ENCODE measurements at places on chromosomes 2 and 18.

GRCh38 chr2:104321796-104322349 lies 532.0 kb upstream of the POU3F3 start:
- no peak for DNase-seq

GRCh38 chr18:13159579-13159978 lies 59.0 kb upstream of the LDLRAD4 start:
- no peak for DNase-seq

DNA sequence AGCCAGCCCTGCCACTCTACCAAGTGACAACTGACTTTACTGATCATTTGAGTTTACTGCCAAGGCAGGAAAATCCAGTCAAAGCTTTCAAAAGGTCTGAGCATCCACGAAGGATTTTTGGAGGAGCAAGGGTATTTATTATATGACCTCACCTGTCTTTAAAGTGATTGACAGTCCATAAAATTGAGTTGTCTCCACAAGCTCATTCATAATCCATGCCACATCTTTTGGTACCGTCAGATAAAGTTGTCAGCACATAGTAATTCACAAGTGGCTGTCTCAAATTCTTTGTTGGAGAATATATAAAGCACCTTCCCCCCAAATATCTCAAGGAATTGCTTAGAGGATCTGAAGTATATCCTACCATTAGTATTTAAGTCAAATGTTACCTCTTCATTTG lies 240.5 kb downstream of the METTL4 start:
- DNase-seq = no peak

GRCh38 chr18:73316513-73316912 lies 448.7 kb upstream of the NETO1 start:
- no peak for DNase-seq

DNA sequence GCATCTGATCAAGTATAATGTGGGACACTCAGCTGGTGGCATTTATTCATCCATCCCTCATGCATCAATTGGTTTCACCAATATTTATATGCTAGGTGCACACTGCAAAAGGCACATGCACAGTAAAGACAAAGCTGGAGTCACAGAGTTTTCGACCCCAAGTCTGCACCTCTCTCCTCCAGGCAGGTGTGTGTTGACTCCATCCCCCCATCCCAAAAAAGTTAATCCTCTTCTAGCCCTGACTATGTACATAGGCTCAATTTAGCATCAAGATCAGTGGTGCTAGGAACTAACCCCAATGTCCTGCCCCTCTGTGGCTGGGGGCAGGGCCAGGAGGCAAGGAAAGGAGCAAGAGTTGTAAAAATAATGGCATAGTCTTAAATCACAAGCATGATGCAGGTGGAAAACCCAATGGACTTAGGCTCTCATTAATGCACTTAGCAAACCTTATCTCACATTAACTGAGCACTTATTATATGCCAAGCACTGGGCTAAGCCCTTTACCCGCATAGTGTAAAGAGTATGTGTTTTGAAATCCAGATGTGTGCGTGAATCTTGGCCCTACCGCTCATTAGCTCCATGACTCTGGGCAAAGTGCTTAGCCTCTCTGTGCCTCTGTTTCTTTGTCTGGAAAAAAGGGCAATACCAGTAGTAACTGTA lies 3.1 kb downstream of the EVA1A start:
- no peak for DNase-seq

DNA sequence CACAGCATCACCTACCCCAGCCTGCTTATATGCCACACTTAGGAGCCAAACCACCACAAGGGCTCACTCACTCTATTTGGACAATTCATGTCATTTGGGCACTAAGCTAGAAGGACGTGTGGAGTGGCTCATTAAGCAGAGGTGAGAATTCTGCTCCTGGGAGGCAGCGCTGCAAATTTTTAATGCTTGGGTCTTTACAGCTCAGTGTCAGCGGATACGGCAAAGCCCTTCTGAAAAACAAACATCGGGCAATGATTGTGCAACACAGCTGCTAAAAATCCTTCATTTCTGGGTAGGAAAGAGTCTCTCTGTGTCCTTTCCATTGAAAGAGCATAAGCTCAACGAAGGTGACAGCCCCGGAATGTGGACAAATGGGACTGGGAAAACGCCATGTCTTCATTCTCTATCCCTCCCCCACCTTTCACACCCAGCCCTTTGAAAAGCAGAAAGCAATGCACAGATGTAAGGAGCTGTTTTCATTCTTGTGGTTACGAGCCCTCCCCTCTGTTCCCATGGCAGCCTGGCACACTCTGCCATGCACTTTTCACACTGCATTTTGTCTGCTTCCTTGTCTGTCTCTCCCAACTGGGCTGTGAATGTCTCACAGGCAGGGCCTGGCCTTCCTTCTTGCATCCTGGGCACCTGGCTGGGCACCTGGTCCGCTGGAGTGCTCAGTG lies 16.0 kb downstream of the TMEM177 start:
- peak; percentile 18 for DNase-seq

- no peak for DNase-seq
These were observed 30.8 kb downstream of the LPIN1 start for GRCh38 chr2:11777066-11777782.

DNA sequence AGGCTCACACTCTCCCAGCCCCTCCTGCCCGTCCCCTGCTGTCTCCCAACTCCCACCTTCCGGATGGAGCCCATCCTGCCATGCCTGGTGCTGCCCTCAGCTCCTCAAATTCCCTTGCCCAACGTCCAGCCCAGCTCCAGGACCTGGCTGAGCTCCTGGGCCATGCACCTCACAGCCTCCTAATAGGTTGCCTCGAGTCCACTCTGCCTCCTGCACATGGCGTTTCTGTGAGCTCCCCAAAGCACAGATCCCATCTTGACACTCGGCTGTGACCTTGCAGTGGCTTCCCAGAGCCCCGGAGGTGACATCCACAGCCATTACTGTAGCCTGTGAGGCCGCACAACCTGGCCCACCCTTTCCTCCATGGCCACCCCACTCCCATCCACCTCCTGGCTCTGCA lies 191.9 kb upstream of the SALL3 start:
- no peak for DNase-seq

- no peak for DNase-seq
These were observed 336.5 kb upstream of the SLC39A10 start for GRCh38 chr2:195320413-195320973.

DNA sequence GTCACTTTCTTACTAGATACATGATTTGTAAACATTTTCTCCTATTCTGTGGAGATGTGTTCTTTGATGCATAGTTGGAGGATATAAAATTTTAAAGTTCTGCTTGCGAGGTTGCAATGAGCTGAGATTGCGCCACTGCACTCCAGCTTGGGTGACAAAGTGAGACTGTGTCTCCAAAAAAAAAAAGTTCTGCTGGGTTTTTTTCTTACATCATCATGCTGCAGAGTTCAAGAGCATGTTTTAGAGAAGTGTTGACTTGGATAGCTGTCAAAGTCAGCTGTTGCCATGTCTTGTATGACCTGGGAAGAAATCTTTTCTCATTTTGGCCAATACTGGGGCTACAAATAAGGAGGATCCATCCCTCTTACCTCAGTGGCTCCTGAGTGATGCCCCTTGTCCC lies 71.3 kb downstream of the UGGT1 start:
- peak; percentile 34 for DNase-seq

DNA sequence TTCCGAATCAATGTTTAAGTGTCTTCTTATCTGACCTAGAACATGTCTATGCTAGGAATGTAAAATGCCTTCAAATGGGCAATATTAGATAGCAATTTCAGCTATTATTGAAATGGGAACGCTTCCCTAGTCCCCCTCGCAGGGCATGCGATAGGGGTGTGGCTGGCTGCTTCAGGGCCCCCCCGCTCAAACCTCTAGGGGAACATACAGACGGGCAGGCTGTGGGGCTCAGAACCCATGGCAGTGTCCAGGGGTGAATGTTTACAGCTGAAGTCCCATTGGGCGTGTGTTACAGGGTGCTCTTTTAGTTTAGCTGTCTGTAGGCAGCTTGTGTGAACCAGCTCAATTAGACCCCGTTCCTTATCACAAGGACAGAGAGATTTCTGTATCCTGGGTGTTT lies 315.9 kb downstream of the DSEL start:
- no peak for DNase-seq

GRCh38 chr18:7870855-7871254 lies 303.7 kb downstream of the PTPRM start:
- no peak for DNase-seq

DNA sequence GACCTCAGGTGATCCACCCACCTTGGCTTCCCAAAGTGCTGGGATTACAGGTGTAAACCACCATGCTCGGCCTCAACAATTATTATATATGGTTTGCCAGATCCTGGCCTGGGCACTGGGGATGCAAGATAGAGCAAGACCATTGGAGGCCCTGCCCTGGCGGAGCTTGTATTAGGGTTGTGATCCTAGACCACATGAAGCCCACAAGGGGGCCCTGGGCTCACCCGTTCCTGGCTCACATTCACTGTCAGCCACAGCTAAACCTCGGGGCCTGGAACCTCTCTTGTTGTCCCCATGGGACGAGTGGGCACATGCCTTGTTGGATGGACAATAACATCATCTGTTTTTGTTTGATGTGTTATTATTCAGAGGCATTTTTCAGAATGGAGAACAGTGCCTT lies 14.9 kb downstream of the HPCAL1 start:
- DNase-seq = no peak

DNA sequence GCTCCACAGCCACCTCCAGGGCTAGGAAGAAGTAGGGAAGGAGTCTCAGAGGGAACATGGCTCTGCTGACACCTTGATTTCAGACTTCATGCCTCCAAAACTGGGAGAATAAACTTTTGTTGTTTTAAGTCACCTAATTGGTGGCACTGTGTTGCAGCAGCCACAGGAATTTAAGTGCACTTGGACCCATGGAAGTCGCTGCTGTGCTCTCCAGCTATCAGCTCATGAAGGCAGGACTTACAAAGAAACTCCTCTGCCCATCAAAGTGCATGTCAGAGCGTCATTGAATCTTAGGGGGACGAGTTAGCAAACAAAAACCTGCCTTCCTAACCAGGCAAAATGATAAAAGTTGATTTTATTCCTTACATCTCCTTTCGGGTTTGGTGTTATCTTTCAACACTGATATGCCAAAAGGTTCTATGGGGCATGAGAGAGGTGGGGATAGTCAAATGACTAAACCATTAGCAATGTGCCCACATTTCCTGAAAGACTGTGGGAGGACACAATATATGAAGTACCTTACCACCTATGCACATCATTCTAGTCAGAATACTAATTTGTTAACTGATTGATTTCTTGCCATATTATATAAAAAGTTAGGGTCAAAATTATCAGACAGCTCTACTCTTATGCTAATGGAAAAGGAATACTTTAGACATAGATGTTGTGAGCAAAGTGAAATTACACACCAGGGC lies 235.8 kb upstream of the TNP1 start:
- DNase-seq = no peak

DNA sequence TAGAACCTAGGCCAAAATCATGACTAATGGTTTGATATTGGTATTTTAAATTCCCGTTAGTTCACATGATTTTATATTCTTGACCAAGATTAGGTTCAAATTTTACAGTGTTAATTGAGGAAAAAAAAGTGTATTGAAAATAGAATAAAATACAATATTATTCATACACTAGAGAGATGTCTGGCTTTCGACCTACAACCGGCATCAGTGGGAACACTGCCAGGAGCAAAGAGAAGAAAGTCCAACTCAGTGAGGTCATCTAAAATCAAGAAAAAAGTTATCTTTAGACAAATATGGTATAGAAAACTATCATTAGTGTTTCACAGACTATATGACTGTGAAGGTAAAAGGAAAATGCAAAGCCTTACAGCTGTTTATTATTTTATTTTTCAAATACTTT lies 81.5 kb downstream of the PIGN start:
- DNase-seq = no peak

DNA sequence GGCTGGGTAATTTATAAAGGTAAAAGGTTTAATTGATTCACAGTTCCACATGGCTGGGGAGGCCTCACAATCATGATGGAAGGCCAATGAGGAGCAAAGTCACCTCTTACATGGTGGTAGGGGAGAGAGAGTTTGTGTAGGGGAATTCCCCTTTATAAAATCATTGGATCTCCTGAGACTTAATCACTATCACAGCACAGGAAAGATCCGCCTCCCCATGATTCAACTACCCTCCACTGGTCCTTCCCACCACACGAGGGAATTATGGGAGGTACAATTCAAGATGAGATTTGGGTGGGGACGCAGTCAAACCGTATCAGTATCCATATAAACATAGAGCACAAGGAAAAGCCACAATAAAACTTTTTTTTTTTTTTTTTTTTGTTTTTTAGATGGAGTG lies 172.6 kb upstream of the PIEZO2 start:
- DNase-seq = no peak

DNA sequence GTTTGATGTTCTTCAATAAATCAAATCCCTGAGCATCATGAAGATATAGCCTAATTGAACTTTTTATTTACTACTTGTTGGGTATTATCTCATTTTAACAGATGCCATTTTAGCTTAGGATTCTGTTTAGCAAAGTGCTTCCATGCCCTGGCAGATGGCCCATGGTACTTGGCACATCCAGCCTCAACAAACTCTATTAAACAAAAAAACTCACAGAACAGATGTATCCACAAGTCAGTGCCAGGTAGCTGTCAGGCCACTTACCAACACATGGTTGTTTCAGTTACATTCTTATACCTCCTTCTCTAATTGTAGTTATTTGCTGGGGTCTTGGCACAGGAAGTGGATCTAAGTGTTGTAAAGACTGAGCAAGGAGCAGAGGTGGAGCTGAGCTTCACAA lies 29.6 kb downstream of the GAD1 start:
- no peak for DNase-seq

GRCh38 chr2:66869076-66869475 lies 434.2 kb downstream of the MEIS1 start:
- no peak for DNase-seq

DNA sequence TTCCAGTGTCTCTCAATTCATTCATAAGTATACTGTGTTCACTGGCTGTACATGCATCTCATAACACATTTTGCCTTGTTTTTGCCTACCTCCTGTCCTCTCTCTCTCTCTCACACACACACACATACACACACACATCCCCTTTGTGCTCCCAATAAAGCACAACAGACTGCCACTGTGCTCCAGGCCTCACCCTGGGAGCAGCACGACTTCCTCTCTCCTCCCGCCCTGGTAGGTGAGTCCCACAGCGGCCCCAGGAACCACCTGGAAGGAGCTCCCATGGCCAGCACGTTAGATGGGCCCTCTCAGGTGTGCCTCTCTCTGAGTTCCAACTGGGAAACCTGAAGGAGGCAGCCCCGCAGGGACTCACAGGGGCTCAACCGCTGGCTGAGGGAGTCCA lies 65.4 kb downstream of the MARCHF4 start:
- no peak for DNase-seq

All from CD4-positive, alpha-beta T cell treated with Interleukin-1 beta for 1 hour (primary cell).